ENCODE measurements at places on chromosomes 1 and 21. TPM values are rescaled to one million over a fixed set of nuclear protein-coding genes. Genes with fewer than 3 reads are reported as not detected.

The SERTAD4 gene
- total RNA-seq: 8.7 TPM

DNA sequence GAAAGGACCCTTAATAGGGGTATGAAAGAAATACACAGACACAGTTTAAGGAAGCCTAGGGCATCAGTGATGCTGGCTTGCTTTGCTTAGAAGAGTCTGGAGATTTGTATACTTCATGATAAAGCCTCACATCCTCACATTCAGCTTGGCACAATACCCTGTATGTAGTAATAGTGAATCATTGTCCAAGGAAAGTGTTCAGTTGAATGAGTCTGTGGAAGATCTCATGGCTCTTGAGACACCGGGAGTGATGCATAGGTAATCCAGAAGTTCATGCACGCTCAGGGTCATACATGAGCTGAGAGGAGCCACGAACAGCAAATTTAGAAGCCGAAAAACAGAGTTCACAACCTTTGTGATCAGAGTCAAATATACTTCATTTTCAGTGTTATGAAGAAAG is 537.2 kb upstream of the TMPRSS15 start:
- no peak for DNase-seq

- DNase-seq: no peak
Measured at GRCh38 chr1:207892764-207893163, 18.2 kb downstream of the CD34 start.

The ATP1A4 gene
- total RNA-seq: not detected

The CNIH4 gene
- 117 TPM for total RNA-seq

DNA sequence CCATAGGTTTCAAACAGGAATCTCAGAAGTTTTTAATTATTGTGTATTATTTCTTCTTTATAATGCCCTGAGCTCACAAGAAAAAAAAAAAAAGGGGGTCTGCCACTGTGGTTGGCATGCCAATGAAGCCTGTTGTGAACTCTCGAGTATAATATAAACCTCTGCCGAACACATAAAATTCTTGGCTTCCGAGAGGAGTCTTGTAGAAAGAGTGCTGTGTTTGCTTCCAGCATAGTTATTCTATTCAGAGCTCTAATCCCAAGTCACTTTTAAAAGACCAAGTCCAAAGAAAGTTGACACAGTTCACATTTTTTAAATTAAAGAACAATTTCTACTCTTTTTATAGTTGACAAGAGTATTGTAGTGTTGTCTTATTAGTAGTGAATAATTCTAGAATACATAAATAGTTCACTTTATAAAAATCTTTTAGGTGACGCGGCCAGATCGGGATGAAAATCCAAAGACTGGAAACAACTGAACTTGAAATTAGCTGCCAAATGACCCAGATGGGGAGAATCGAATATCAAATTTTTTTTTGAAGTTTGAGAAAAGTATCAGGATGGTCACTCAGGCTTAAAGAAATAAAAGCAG is 293.2 kb downstream of the DUSP10 start:
- DNase-seq: no peak

DNA sequence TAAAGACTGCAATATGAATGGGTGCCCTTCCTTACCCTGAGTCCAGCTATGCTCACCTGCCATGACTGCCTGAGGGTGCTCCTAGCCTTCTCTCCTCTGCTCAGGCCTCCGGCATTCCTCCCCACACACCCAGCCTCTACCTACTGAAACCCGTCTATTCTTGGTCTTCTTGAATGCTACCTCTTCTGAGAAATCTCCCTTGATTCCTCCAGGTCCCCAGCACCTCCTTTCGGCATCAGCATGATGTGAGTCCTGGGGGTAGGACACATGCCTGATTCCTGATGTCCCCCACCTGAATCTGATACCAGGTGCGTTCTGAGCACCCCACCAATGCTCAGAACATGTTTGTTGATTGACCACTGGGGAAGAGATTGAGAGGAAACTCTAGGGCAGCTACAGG is 8.6 kb downstream of the LDLRAD1 start:
- DNase-seq: no peak

DNA sequence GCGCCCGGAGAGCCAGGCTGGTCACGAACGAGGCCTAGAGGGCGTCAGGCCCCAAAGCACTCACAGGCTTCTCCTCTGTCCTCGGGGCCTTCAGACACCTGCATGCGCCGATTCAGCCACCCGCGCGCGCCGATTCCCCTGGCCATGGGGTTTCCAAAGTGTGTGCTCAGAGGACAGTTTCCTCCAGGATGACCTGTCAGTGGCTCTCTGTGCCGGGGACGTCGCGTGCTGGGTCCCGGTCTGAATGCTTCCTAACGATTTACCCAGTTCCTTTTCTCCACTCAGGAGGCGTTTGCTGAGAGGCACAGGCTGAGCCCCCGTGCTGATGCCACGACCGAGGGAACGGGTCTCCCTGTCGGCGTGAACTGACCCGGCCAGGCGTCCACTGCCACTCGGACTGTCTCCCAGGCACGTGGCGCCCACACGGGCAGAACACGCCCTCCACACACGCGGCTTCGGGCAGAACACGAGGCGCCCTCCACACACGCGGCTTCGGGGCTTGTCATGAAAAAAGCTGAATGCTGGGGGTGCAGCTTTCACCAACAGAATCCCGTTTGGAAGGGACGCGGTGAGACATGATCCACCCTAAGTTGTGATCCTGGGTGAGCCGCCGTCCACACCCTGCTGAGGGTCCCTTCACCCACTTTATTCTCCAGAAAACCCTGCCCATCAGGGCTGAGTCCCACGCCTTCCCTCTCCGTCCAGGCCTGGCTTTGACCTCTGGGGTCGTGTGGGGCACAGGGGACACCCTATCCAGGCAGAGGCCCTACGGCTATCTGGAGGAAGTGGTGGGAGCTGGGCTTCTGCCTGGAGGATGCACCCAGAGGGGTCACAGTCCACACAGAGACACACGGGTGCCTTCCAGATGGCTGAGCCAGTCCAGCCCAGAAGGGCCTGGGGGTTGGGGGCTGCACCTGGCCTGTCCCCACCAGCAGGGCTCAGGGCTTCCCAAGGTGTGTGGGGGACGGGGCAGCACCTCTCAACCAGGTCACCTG is 56.1 kb downstream of the COL6A1 start:
- no peak for DNase-seq

The UBIAD1 gene
- total RNA-seq: 6.2 TPM

The GNAT2 gene
- not detected for total RNA-seq

GRCh38 chr1:43509007-43509739 is 21.5 kb upstream of the PTPRF start:
- no peak for DNase-seq

DNA sequence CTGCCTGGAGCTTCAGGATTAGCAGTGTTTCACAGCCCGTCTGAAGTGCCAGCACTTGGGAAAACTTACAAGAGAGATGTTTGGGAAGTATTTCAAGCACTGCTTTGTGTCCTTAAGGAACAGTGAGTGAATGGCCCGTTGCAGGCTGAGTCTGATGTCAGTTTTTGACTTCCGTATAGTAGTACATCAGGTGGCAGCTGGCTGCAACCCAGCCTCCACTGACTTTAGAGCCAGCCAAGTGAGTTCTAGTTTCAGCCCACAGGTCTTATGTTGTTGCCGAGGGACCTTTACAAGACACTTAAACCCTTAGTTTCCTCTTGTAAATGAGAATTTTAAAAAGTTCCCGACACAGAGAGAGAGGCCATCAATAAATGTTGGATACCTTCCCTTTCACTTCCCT is 35.0 kb downstream of the UCK2 start:
- DNase-seq: no peak

DNA sequence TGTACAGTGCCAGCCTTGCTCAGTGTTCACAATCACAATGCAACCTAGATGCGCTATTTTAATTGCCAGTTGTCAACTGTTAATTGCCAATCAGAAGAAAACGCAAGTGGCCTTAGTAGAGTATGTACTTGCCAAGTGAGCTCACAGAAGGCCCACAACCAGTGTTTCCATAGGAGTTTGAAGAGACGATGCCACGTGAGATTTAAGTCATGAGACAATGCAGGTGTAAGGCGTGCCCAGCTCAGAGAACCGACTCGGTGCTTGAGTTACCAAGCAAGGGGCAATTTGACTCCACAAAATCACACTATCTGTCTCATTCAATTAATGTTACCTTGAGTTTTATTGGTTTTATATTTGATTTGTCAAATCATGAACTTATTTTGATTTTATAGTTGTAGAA is 65.6 kb downstream of the TEX35 start:
- no peak for DNase-seq

The TUT4 gene
- 18.7 TPM for total RNA-seq

DNA sequence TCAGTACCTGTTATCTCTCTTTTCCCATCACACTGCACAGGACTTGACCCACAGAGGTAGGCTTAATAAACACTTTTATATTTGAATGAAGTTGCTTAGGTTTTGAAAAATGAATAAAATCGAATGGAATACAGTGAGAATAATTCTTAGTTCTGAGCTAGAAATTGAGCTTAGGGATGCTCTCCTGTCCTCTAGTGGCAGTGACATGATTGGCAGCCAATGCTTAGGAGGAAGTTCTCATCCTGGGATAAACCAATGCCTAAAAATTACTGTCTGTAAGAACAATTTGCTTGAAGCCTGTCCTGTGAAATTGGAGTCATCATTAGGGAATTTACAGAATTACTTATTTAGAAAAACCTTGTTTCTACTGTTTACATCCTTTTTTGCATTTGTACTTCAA is 21.3 kb upstream of the CYP4X1 start:
- no peak for DNase-seq

DNA sequence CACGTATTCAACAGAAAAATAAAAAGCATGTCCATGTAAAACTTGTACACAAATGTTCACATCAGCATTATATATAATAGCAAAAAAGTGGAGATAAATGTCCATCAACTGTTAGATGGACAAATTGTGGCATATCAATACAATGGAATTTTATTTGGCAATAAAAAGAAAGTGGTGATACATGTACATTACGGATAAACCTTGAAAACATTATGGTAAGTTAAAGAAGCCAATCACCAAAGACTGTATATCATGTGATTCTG is 76.9 kb downstream of the EIF4G3 start:
- DNase-seq: no peak

The FCAMR gene
- not detected for total RNA-seq

The RXFP4 gene
- not detected for total RNA-seq

The FMN2 gene
- total RNA-seq: 0.43 TPM

The CCDC185 gene
- total RNA-seq: not detected

The OR2M5 gene
- not detected for total RNA-seq

DNA sequence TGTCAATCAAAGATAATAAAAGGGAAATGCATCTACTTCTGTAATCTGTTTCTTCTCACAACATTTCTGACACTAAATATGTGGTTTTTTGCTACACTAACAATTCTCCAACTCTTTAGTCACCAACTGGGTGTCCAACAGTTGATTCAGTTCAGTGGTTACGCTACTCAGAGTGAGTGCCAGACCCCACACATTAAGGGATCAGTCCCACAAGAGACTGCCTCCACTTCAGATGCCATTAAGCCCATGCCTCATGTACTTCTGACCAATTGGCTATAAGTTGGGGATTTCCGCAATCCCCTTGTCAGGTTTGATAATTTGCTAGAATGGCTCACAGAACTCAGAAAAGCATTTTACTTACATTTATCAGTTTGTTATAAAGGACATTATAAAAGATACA is 28.4 kb downstream of the RNF2 start:
- no peak for DNase-seq

DNA sequence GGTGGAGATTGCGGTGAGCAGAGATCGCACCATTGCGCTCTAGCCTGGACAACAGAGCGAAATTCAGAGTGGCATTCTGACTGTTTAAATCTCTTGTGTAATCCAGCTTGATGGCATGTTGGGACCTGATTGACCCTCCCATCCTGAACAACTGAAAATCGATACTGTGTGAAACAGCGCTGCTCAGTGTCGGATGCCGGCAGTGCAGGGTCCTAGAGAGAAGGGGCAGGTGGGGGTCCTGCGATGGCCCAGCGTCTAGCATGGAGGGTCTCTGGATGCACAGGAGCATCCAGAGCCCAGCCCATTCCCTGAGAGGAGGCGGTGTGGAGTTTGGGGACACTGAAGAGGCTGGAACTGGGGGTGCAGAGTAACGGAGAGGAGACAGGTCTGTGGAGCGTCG is 15.8 kb downstream of the AGT start:
- no peak for DNase-seq

- DNase-seq: no peak
Measured at GRCh38 chr1:206955476-206956451, 9.5 kb upstream of the PIGR start.
